ENCODE measurements at places on chromosomes 13 and 19. TPM values are rescaled to one million over a fixed set of nuclear protein-coding genes. Genes with fewer than 3 reads are reported as not detected.
A peak's percentile ranks its signal among the peaks of the same experiment; 100 is the strongest.

CCDC8 gene
- total RNA-seq = 0.08 TPM

DNA sequence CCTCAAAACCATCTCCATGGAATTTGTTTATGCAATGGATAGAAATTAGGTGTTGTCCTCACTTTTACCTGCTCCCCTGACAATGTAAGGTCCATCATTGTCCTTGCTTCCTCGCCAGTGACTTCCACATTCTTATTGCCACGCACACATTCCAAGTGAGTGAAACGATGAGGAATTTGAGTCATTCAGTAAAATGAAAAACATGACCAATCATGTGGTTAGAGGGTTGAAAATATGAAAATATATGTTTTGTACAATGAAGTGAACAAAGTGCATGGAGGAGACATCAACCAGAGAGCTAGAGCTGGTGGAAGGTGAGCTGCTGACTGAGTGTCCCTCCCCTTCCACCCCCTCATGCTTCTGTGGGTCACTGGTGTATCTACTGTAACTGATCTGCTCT, 91.7 kb downstream of the ATP8A2 start:
- DNase-seq = no peak

DNA sequence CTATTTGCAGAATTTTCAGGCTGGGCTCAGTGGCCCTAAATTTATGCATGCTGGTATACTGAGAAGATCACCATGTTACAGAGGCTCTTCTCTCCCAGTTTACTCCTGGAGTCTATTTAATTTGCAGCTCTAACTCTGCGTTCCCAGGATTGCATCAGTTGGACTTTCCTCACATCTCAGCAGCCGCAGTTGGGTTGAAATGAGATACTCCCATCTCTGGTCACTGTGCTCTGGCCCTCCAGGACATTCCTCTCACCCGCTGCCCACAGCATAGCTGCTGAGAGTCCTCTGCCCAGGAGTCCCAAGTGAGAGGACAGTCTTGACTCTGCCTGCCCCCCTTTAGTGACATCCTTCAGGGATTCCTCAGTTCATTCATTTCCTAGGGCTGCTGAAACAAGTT, 150.9 kb downstream of the LACC1 start:
- DNase-seq = no peak

DNA sequence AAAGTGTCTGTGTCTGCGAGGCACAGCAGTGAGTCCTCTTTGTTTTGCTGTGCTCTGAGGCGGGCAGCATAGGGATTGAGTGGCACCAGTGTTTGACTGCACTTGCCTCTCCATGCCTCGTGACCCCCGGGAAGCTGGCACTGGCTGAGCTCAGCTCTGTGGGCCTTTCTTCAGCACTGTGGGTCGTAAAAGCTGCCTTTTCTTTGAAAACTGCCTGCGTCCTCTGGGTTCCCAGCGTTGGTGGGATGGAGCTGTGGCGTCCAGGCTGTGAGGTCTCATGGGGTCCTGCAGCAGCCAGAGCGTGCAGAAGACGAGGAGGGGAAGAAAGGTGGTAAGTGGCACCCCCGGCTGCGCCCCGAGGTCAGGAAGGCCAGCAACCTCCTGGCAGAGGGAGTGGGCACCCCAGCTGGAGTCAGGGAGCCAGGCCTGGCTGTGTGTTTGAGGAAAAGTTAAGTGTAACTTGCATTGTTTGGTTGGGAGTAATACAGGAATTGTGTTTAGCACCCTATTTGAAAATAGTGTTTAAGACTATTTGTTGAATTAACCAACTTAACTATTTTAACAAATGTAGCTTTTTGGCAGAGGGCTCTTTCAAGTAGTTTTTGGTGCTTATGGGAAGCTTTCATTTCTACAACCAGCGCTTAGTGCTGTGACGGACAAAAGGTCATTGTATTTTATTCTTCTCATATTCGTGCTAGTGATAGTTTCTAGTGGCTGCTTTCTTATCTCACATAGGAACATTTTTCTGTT, 79.3 kb upstream of the TEX29 start:
- no peak for DNase-seq

- DNase-seq = no peak
Observed at GRCh38 chr19:14843578-14843977, 5.1 kb downstream of the OR7A10 start.

- no peak for DNase-seq
Observed at GRCh38 chr19:55354698-55355212, at the start of gene COX6B2. Gene COX6B2 (minus strand): TSS chr19:55354719. CDS start chr19:55354521, 198 bp downstream.

- DNase-seq = no peak
Observed at GRCh38 chr13:27117158-27117557, 54.5 kb downstream of the USP12 start.

DNA sequence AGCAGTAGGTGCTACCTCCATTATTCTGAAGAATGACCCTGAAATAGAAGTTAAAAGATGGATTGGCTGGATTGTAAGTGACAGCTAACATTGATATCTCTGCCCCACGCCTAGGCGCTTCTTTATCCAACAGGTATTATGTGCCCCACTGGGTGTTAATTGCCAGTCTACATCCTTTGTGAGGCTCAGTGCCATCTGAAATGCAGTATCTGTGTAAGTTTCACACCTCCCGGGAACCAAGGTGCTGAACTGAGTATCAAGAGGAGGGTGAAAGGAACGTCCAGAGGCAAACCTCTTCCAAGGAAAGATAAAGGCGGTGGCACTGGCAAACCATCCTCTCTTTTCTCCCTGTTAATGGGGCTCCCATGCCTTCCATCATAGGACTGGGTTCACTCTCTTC, 181.1 kb upstream of the UBL3 start:
- no peak for DNase-seq

DNA sequence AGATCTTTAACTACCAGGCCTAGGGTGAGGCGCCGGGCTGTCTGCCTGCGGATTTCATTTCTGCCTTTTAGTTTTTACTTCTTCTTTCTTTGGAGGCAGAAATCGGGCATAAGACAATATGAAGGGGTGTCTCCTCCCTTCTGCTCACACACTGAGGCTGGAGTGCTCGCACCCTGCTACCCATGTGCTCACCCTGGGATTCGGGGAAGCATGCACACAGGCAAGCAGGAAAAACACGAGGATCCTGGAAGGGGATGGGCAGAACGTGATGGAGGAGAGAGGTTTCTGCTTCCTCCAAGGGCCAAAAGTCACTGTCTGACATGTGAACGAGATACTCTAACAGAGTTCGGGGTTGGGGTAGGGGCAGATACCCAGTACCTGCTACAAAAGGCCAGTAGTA, 28.4 kb downstream of the ZNF823 start:
- DNase-seq = no peak

- DNase-seq = no peak
Observed at GRCh38 chr19:23855676-23856075, 59.0 kb upstream of the ZNF726 start.

DNA sequence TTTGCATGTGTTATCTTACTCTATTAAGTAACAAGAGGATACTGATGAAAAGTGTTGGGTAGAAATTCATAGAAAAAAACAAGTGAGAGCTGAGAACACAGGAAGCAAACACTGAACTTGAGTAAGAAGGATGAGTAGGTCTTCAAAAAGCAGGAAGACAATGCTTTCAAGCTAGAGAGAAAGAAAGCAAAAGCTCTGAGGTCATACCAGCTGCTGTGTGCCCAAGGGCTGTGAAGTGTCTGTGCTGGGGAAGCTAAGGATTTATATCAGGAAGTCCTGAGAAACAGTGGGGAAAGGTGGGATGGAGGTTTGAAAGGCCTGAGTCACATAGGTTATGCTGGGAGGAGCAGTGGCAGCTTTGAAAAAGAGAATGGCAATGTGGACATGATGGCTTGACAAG, 145.5 kb upstream of the MAB21L1 start:
- peak; percentile 1 for DNase-seq

- DNase-seq = no peak
Observed at GRCh38 chr19:29908963-29909944, 32.8 kb upstream of the URI1 start.

DNA sequence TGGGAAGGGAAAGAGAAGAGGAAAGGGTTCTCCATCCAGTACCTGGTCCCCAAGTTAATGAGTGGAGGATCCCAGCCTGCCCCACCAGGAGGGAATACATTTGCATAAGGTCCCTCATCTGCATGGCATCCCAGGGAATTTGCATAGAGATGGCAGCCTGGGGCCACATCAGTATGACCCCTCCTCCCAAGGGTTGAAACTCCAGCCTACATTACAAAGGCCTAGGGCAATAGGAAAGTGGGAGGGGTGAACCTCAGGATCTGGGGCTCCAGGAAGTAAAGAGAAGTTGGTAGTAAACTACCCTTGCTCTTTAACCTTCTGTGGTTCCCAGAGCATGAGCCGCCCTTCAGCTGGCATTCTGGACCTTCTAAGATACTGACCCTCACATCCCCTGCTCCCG, 6.8 kb upstream of the NECTIN2 start:
- DNase-seq = no peak

PSG6 gene
- total RNA-seq = not detected

KLK15 gene
- not detected for total RNA-seq

DNA sequence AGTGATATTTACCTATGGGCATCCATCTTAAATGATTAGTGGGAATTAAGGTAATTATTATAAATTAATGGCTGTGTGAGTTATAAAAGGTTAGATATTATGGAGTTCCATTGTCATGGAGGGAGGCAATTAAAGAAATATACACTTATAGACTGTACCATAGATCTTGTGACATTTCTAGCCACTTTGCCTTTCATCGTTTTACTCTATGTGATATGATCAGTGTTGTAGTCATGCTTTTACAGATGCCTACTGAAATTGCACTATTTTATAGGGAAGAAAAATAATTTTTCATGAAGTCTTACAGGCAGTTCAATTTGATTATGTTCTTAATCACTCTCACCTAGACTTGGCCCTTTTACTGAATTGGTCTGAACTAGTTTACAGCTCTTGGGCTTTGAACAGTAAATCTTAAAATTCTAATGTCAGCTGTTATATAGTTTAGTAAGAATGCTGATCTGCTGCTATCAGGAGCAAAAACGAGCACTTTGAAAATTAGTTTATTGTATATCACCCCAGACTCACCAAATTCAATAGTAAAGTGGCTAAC, 301.2 kb downstream of the GPC6 start:
- DNase-seq = no peak

ZNF835 gene
- total RNA-seq = 5.0 TPM

- DNase-seq = no peak
Observed at GRCh38 chr19:38400361-38400760, 2.5 kb upstream of the FAM98C start.

CD70 gene
- 15.3 TPM for total RNA-seq

- no peak for DNase-seq
Observed at GRCh38 chr13:113179374-113180230, 21.2 kb downstream of the PROZ start.

DNA sequence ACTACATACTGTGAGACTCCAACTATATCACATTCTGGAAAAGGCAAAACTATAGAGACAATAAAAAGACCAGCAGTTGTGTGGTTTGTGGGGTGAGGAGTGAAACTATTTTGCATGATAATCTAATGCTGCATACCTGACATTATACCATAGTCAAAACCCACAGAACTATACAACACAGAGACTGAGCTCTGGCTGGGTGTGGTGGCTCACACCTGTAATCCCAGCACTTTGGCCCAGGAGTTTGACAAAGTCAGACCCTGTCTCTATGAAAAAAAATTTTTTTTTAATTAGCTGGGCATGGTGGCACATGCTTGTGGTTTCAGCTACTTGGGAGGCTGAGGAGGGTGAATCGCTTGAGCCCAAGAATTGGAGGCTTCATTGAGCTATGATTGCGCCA, 11.9 kb downstream of the ZNF541 start:
- DNase-seq = no peak

DNA sequence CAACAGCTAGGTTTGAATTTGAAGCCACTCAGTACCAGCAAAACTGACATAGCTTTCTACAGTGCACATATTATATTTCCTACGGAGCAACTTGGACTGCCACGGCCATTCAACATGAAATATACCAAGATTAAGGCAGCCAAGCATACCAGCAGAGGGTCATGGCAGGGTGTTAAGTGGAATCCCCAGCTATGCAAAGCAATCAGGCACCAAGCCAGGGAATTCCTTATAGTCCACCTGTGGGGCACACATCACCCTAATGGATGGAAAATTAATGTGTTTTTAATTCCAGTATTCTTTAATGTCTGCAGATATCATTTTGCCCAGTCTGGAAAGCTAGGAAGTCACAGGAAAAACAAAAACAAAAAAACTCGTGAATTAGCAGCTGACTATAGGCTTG, 1190.3 kb downstream of the EFNB2 start:
- DNase-seq = no peak

GRCh38 chr19:8609279-8610040, 1.1 kb downstream of the ADAMTS10 start:
- peak; percentile 25 for DNase-seq

DNA sequence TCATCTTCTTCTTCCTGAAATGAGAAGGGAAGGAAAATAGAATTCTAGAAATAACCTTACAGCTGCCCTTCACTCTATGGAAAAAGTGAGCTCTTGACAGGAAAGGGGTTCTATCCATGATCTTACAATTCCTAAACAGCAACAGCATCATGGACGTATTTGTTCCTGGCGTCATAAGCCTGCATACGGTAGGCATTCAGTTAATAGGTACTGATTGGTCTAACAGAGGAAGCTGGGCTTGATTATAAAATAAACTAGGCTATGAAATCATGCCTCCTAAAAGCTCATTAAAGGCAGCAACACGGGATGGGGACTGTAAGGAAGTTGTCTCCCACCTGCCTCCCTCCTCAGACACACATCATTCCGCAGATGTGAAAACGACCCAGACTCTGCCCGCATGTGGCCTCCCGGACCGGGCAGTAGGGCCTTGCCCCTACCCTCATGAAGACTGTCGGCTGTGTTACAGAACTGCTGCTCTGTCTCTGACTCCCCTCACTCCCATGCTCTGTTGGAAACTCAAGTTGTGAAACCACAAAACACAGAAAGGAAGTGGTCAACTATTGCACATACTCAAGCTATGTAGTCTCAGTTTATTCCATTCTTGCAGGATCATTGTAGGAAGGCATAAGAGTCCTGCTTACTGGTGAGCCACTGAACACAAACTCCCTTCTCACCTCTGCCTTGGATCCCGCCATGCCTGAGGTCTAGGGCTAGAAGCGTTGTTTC, 129.8 kb downstream of the DLEU7 start:
- peak; percentile 12 for DNase-seq

ZNF844 gene
- 4.0 TPM for total RNA-seq

DNA sequence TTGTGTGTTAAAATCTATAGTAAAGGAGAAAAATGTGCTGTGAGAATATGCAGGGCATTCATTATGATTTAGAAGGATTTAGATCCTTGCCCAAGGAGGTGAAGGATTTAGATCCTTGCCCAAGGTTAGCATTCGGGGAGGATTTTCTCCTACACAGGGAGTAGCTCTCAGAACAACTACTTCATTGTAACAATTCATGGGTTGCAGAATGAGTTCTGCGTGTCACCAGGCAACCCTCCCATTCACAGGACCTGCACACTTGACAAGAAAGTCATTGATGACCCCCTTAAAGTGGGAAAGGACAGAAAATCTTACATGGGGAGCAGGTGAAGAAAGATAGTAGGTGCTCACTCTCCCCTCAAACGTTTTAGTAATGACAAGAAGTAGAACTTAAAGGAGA, 167.1 kb upstream of the MAB21L1 start:
- DNase-seq = no peak

- DNase-seq = no peak
Observed at GRCh38 chr13:37351211-37351610, 245.7 kb upstream of the CSNK1A1L start.

ZNF492 gene
- total RNA-seq = 4.2 TPM

- no peak for DNase-seq
Observed at GRCh38 chr19:19749908-19750841, 17.3 kb upstream of the ZNF14 start.

- no peak for DNase-seq
Observed at GRCh38 chr13:24277761-24278160, 31.6 kb upstream of the C1QTNF9 start.

GRCh38 chr19:45331411-45331810, 8.7 kb upstream of the CKM start:
- DNase-seq = no peak

GRCh38 chr13:112643759-112644459, 45.9 kb upstream of the ATP11A start:
- DNase-seq = no peak

Measured in activated naive CD8-positive, alpha-beta T cell treated with anti-CD3 and anti-CD28 coated beads for 36 hours (primary cell).